Inflammatory macrophage (primary cell): ENCODE measurements at places on chromosomes 12 and 14.
A peak's percentile ranks its signal among the peaks of the same experiment; 100 is the strongest.

GRCh38 chr12:93803424-93803807, 126.2 kb downstream of the CRADD start:
- no peak for DNase-seq

DNA sequence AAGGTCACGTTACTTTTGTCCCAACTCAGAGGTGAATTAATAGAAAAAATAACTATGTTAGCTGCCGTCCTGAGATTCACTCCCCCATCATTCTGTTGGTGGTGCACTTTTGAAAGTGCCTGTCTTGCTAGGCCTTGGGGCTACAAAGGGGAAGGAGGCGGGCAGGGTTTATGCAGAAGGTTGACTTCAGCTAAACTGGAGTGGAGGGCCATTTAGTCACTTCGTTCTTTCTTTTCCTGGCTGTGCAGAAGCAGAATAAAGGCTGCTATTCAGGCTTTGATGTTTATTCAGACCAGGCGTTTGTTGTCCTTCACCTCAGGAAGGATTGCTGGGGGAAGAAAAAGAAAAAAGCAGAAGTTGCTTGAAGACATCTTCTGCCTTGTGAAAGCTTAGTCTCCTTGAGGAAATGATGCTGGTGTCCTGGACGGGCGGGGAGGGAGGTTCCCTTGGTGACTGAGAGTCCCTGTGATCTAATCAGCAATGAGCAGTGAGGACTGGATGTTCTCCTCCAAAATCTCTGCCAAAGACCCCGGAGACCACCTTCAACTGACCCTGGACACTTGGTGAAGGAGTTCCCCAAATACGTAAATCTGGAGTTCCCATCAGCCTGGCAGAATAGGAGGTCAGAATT, 4.0 kb downstream of the GLT1D1 start:
- DNase-seq = peak; percentile 75

DNA sequence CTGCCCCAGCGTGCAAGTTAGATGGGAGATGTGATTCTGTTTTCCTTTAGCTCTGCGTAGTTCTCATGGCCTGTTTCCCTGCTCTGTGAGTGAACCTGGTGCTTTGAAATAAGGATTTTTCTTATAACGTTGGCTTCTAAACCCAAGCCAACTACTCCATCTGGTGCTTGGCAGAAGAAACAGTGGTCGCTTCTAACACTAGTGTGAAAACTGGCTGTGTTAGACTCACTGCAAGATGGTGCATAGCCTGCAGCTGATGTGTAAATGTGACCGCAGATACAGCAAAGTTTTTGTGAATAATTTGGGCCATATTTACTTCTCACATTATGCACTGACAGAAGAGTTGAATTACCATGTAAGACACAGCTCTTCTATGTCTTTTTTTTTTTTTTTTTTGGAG, 12.2 kb downstream of the GTF2H3 start:
- DNase-seq = no peak

DNA sequence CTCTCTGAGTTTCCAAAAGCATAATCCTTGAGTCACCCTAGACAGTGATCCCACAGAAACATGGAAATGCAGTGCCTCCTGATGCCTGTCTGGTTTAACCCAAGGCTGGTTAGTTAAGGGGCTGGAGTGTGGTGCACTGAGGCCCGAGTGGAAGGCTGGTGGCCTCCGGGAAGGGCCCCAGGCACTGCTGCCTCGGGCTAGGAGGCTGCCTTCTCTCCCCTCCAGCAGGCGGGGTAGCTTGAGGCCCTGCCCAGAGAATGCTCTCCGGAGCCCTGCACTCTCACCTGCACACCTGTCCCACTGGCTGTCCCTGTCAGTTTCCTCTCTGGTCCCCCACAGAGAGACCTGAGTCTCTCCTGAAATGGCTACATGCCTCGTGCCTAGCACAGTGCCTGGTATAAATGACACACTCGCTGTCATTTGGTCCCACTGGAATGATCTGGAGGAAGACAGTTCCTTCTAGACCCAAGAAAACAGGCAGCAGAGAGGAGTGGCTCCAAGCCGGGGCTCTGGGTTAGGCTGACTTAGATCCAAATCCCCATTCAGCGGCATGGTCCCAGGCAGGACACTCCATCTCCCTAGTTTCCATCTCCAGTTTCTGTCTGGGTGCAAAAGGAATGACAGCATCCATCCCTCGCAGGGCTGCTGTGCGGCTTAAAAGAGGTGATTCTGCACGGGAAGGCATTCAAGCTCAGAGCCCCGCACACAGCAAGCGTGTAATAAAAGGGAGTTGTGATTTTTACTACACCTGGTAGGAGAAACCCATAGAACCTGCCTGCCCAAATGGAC, 54.0 kb downstream of the RBM19 start:
- no peak for DNase-seq

GRCh38 chr12:76137606-76138005, 53.1 kb upstream of the NAP1L1 start:
- DNase-seq = no peak

- DNase-seq = no peak
Measured at GRCh38 chr12:46071335-46071734, 81.0 kb upstream of the SCAF11 start.

- DNase-seq = no peak
Measured at GRCh38 chr12:106839333-106839732, 64.9 kb downstream of the RIC8B start.
